ENCODE measurements at places on chromosomes 12 and 14. TPM values are rescaled to one million over a fixed set of nuclear protein-coding genes. Genes with fewer than 3 reads are reported as not detected.

GRCh38 chr12:12432364-12432763 lies 75.5 kb downstream of the BORCS5 start:
- no peak for DNase-seq

- DNase-seq: peak; percentile 19
Measured at GRCh38 chr14:98112194-98112780, 1159.7 kb downstream of the BCL11B start.

DNA sequence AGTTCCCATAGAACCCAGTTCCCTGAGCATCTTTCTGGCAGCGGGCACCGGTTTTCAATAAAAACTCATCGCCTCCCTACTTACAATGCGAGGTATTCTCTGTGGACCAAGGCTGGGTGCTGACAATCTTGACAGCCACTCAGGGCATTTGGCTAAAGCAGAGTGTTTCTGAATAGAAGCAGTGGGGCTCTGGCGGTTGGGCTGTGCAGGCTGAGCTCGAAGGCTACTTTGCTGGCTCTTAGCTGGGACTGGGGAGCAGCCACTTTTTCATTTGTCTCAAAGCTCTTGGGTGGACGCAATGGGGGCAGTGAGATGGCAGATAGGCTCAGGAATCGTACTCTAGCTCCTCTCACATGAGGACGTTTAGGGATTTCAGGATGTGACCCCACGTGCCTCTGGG lies 151.8 kb downstream of the UNC79 start:
- no peak for DNase-seq

DNA sequence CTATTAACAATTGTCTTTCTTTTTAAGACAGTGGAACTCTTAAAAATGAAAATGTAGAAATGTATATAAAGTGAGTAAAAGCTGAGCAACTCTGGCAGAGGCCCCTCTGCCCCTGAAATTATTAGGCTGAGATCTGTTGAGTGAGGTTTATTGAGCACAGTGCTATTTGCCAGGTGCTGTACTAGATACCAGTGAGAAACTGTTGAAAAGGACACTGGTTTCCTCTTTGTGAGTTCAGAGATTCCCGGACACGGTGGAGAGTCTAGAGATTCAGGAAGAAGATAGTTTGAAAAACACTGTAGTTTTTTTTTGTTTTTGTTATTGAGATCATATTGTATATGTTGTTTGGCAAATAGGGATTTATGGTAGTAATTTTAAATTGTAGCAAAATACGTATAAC lies 11.2 kb downstream of the ACVR1B start:
- DNase-seq: no peak

DNA sequence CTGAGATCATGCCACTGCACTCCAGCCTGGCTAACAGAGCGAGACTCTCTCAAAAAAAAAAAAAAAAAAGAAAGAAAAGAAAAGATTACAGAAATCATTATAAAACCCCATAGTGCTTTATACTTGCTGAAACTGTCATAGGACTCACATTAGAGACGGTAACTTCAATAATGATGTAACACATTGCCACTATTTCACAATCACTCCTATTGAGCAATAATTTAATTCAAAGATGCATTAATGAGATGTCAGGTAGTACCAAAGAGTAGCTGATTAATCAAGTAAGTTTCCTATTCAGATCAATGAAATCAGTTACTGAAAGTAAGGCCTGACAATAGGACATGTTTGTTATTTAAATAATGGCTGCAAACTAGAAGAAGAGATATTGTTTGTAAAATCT lies 751.5 kb upstream of the ALG10B start:
- no peak for DNase-seq

GRCh38 chr12:46209914-46210872 lies 58.6 kb downstream of the SLC38A1 start:
- peak; percentile 75 for DNase-seq

GRCh38 chr12:69701826-69702225 lies 2.7 kb upstream of the BEST3 start:
- no peak for DNase-seq

Gene SENP1
- polyA plus RNA-seq: 3.5 TPM

Gene SLC6A12
- 45.6 TPM for polyA plus RNA-seq

Gene PMEL
- 3.5 TPM for polyA plus RNA-seq

Gene TPPP2
- 1.3 TPM for polyA plus RNA-seq

Gene TMEM119
- 4.1 TPM for polyA plus RNA-seq

Data from kidney (tissue), 22 donors.